K562 (cell line): ENCODE measurements at places on chromosomes 5 and 9.
A peak's percentile ranks its signal among the peaks of the same experiment; 100 is the strongest.

DNA sequence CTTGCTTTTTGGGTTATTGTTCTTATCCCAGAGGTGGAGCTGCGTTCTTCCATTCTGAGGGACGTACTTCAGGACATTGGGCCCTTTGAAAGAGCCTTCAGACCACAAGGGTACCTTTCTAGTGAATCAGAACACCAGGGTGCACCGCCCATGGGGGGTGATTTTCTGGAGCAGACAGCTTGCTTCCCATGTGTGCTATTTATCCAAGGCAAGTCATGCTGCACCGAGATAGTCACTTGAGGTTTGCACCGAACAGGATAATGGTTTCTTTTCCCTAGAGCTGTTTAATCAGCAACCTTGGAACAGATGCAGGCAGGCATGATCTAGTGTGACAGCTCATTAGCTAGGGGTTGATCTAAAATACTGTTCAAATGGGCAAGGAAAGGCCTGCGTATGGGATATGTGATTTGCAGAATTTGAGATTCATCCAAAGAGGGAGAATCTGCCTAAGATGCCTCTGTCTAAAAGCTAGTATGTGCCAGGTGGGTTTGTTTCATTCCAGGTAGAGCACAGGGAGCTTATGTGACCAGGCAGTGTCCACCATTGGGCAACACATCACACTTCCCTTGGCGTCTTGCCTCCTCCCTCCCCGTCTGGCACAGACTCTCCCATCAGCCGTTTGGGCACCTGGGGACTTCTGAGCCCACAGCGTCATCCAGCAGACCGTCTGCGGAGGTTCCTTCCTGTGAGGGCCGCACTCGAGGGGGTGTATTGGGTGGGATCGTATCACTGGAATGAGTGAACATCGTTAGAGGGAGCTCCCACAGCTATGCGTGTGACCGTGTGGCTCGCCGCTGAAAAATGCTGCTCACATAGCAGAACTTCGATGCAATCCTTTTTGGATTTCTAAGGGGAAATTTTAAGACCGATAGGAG lies 23.0 kb downstream of the ABL1 start:
- no peak for DNase-seq

GRCh38 chr9:89234205-89235067 lies 55.8 kb upstream of the SHC3 start:
- DNase-seq: no peak

GRCh38 chr5:60701321-60701968 lies 1.5 kb upstream of the DEPDC1B start:
- no peak for DNase-seq

- no peak for DNase-seq
Measured at GRCh38 chr5:91277840-91278239, 105.3 kb downstream of the ARRDC3 start.

- no peak for DNase-seq
Measured at GRCh38 chr5:65341835-65342234, 139.9 kb downstream of the ADAMTS6 start.

DNA sequence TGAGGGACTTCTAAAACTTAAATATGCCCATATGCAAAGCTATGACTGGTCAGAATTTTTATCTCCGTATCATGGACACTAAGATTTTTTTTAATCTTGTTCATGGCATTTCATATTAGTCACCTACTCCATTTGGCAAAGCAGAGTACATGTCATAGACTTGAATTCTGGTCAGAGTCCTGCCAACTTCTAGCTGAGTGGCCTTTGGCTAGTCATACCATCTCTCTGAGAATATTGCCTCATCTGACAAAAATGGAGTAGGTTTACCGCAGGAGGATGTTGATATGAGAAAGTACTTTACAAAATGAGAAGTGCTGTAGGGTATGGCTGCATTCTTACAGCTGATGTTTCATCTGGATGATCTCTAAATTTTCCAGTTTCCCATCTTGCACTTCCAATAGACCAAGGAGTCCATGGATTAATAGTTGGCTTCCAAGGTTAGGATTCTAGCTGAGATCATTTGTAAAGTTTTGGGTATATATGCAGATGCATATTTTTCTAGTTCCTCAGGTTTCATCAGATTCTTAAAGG lies 150.8 kb upstream of the NR3C1 start:
- DNase-seq: no peak

- DNase-seq: no peak
Measured at GRCh38 chr5:16505140-16505891, 39.7 kb upstream of the ZNF622 start.

DNA sequence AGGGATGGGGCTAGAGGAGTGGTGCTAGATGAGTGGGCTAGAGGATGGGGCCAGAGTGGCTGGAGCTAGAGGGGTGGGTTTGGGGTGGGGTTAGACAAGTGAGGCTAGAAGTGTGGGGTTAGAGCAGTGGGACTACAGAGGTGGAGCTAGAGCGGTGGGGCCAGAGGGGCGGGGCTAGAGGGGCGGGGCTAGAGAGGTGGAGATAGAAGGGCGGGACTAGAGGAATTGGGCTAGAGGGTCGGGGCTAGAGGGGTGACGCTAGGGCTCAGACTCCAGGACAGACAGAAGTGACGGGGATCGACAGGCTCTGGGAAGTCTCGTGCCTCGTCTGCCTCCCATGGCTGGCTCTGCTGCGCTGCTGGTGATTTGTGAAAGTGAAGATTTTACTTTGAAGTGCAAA lies 31.0 kb upstream of the TENT4A start:
- peak; percentile 55 for DNase-seq

GRCh38 chr9:131312822-131313770 lies 23.6 kb downstream of the PLPP7 start:
- peak; percentile 74 for DNase-seq

GRCh38 chr5:96256795-96257470 lies 176.1 kb downstream of the PCSK1 start:
- no peak for DNase-seq
